ENCODE measurements at places on chromosomes 5 and 9. TPM values are rescaled to one million over a fixed set of nuclear protein-coding genes. Genes with fewer than 3 reads are reported as not detected.

The CEL gene
- total RNA-seq: 3.4 TPM

The UBAC1 gene
- 32.5 TPM for total RNA-seq

The TRUB2 gene
- total RNA-seq: 27.9 TPM

The TMEM167A gene
- total RNA-seq: 160 TPM

The GRIA1 gene
- 4.2 TPM for total RNA-seq

- no peak for DNase-seq
- H3K4me1 ChIP-seq: peaks cover 3% of the 10 kb centered on the region
- H3K27me3 ChIP-seq: no peaks in the 10 kb centered on the region
These were observed 6.2 kb downstream of the ZFYVE16 start for GRCh38 chr5:80414113-80414512.

- no peaks in the 10 kb centered on the region for H3K36me3 ChIP-seq
- H3K27ac ChIP-seq: no peak overlapping the region
- H3K4me1 ChIP-seq: peaks cover 18% of the 10 kb centered on the region
- no peak for DNase-seq
These were observed 80.3 kb downstream of the CSNK1A1 start for GRCh38 chr5:149470942-149471341.

- H3K4me3 ChIP-seq: no peak overlapping the region
- H3K27me3 ChIP-seq: no peaks in the 10 kb centered on the region
- H3K4me1 ChIP-seq: peaks cover 23% of the 10 kb centered on the region
- H3K27ac ChIP-seq: peak overlapping the region; percentile 58
- peak; percentile 87 for DNase-seq
These were observed 105.2 kb downstream of the GNAQ start for GRCh38 chr9:77926371-77926878.

DNA sequence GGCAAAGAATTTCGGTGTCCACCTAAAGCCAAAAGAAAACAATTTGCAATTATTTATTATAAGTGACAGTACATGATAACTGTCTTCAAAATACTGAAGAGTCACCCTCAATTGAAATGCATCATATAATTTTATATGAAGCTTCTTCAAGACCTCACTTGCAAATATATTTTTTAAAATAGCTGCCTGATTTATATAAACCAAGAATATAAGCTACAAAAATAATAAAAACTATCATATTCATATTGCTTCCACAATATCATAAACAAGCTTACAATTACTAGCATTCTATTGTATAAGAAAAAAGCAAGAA is 144.1 kb downstream of the CETN3 start:
- H3K4me3 ChIP-seq: no peak overlapping the region
- no peak for DNase-seq
- H3K36me3 ChIP-seq: no peaks in the 10 kb centered on the region
- H3K27me3 ChIP-seq: no peaks in the 10 kb centered on the region
- H3K4me1 ChIP-seq: peaks cover 3% of the 10 kb centered on the region
- H3K27ac ChIP-seq: no peak overlapping the region

DNA sequence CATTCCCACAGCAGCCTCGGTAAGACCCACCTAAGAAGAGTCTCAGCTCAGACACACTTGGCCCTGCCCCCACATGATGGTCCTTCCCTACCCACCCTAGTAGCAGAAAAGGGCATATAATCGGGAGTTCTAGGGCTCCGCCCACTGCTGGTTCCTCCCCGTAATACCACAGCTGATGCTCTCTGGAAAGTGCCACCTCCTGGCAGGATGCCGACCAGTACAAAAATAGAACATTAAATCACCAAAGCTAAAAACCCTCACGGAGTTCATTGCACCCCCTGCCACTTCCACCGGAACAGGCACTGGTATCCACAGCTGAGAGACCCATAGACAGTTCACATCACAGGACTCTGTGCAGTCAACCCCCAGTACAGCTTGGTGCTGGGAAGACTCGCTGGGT is 271.3 kb downstream of the KIAA0825 start:
- no peaks in the 10 kb centered on the region for H3K27me3 ChIP-seq
- no peaks in the 10 kb centered on the region for H3K4me1 ChIP-seq
- no peaks in the 10 kb centered on the region for H3K36me3 ChIP-seq

- H3K4me1 ChIP-seq: no peaks in the 10 kb centered on the region
- H3K4me3 ChIP-seq: no peak overlapping the region
- no peak overlapping the region for H3K27ac ChIP-seq
- peaks cover 16% of the 10 kb centered on the region for H3K27me3 ChIP-seq
- DNase-seq: no peak
These were observed 31.2 kb upstream of the LAMC3 start for GRCh38 chr9:130977811-130978221.

DNA sequence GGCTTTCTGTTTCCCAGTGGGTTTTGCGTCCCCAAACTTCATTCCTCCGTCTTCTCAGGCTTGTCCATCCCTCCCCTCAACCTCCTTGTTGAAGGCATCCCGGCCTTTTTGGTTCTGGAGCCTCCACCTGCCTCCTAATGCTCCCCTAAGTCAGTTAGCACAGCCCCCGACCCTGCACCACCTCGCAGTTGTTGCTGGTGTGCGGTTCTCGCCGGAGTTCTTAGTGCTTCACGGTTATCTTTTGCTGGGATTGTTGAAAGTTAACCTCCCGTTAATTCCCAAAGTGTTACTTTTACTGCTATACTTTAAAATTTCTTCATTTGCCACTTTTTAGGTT is 447 bp downstream of the UBLCP1 start:
- H3K27me3 ChIP-seq: no peaks in the 10 kb centered on the region
- DNase-seq: peak; percentile 5
- peak overlapping the region; percentile 93 for H3K4me3 ChIP-seq
- H3K4me1 ChIP-seq: peaks cover 13% of the 10 kb centered on the region
- H3K36me3 ChIP-seq: no peaks in the 10 kb centered on the region
- peak overlapping the region; percentile 97 for H3K27ac ChIP-seq

GRCh38 chr5:150419630-150420270 is 7.0 kb upstream of the CD74 start:
- no peaks in the 10 kb centered on the region for H3K27me3 ChIP-seq
- no peak overlapping the region for H3K4me3 ChIP-seq
- no peak overlapping the region for H3K27ac ChIP-seq

DNA sequence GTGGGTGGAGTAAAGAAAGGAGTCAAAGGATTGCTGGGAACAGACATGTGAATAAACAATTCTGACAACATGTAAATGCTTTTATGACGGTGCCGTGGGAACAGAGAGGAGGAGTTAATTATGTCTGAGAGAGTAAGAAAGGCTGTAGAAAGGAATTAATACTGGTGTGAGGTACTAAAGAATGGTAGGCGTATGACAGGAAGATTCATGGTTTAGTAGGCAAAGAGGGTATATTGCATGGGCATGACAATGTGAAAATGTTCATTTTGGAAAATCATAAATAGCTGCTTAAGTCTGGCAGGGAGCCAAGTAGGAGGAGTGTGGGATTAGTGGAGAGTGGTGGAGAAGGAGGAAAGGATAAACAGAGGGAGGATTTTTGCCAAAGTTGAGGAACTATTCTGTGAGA is 19.7 kb downstream of the NAA35 start:
- no peaks in the 10 kb centered on the region for H3K4me1 ChIP-seq
- no peak overlapping the region for H3K27ac ChIP-seq
- no peak overlapping the region for H3K4me3 ChIP-seq
- H3K27me3 ChIP-seq: no peaks in the 10 kb centered on the region
- DNase-seq: no peak
- H3K36me3 ChIP-seq: peaks cover 11% of the 10 kb centered on the region

DNA sequence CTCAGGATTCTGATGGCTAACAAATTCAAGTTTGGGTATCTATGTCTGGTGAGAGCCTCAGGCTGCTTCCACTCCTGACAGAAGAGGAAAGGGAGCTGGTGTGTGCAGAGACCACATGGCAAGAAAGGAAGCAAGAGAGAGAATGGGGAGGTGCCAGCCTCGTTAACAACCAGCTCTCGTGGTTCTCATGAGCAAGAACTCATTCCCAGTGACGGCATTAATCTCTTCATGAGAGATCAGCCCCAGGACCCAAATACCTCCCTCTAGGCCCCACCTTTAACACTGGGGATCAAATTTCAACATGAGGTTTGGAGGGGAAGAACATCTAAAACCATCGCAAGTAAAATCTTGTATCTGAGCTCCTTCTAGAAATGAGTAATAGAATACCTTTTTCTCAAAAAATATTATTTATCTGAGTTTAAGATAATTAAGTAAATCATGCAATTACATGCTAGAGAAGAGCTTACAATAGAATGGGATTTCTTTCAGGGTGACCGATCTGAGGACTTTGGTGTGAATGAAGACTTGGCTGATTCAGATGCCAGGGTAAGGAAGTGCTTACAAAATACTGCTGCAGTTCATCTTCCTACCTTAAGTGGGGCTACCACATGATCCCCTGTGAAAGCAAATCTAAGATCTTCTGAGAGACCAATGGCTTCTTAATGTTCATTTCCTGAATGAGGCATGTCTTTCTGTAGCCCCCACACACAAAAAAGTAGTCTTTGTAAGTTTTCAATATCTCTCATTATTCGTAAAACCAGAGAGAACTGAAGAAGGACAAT is 11.5 kb downstream of the ANXA1 start:
- DNase-seq: no peak
- H3K27ac ChIP-seq: no peak overlapping the region
- H3K4me3 ChIP-seq: no peak overlapping the region
- H3K36me3 ChIP-seq: peaks cover 95% of the 10 kb centered on the region
- H3K27me3 ChIP-seq: no peaks in the 10 kb centered on the region

- H3K36me3 ChIP-seq: no peaks in the 10 kb centered on the region
- peak overlapping the region; percentile 98 for H3K27ac ChIP-seq
- H3K4me3 ChIP-seq: no peak overlapping the region
- peaks cover 44% of the 10 kb centered on the region for H3K4me1 ChIP-seq
- no peaks in the 10 kb centered on the region for H3K27me3 ChIP-seq
- DNase-seq: peak; percentile 69
These were observed 194.1 kb downstream of the AOPEP start for GRCh38 chr9:94920420-94921091.

GRCh38 chr5:14400611-14401010 is 181.0 kb upstream of the OTULINL start:
- no peaks in the 10 kb centered on the region for H3K27me3 ChIP-seq
- no peak for DNase-seq
- peaks cover 67% of the 10 kb centered on the region for H3K4me1 ChIP-seq

- H3K27ac ChIP-seq: no peak overlapping the region
- H3K27me3 ChIP-seq: no peaks in the 10 kb centered on the region
- H3K4me3 ChIP-seq: peak overlapping the region; percentile 74
- H3K4me1 ChIP-seq: peaks cover 27% of the 10 kb centered on the region
- H3K36me3 ChIP-seq: no peaks in the 10 kb centered on the region
These were observed 20.1 kb upstream of the MARCHF6 start for GRCh38 chr5:10333154-10334006.

DNA sequence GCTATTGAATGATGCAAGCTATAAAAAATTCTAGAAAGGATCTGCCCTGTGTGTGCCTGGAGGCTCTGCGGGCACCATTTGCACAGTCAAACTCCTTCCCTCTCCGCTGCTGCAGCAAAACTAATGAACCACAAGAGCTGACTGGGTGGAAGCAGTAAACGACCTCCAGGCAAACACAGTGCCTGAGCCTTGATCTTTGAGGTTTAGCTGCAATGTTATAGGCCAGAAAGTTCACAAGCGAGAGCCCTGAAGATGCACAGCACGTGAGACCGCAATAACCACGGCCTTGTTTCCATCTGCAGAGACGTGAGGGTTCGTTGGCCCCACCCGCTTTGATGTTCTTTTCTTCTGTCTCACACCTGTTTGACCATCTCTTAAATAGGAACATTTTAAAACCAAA is 69.2 kb upstream of the S1PR3 start:
- H3K4me3 ChIP-seq: no peak overlapping the region
- H3K4me1 ChIP-seq: no peaks in the 10 kb centered on the region
- no peaks in the 10 kb centered on the region for H3K36me3 ChIP-seq
- no peak overlapping the region for H3K27ac ChIP-seq
- DNase-seq: no peak
- H3K27me3 ChIP-seq: no peaks in the 10 kb centered on the region

- no peak overlapping the region for H3K27ac ChIP-seq
- no peaks in the 10 kb centered on the region for H3K4me1 ChIP-seq
- no peak overlapping the region for H3K4me3 ChIP-seq
- H3K36me3 ChIP-seq: no peaks in the 10 kb centered on the region
- no peaks in the 10 kb centered on the region for H3K27me3 ChIP-seq
These were observed 435.5 kb upstream of the ZNF608 start for GRCh38 chr5:125181955-125182354.

DNA sequence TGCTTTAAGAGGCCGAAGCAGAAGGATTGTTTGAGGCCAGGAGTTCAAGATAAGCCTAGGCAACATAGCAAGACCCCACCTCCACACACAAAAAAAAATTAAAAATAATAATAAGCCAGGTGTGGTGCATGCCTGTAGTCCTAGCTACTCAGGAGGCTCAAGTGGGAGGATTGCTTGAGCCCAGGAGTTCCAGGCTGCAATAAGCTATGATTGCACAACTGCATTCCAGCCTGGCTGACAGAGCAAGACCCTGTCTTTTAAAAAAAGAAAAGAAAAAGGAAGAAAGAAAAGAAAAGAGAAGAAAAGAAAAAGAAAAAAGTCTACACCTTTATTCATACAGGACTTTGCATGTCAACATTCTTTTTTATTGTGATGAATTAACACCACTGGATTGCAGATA is 2125.8 kb downstream of the MAT2B start:
- no peaks in the 10 kb centered on the region for H3K4me1 ChIP-seq
- no peaks in the 10 kb centered on the region for H3K27me3 ChIP-seq
- no peak overlapping the region for H3K27ac ChIP-seq
- no peak overlapping the region for H3K4me3 ChIP-seq
- no peaks in the 10 kb centered on the region for H3K36me3 ChIP-seq

GRCh38 chr9:130409246-130409645 is 35.5 kb upstream of the ASS1 start:
- H3K27ac ChIP-seq: no peak overlapping the region
- H3K27me3 ChIP-seq: peaks cover 4% of the 10 kb centered on the region
- no peak for DNase-seq
- no peaks in the 10 kb centered on the region for H3K36me3 ChIP-seq

DNA sequence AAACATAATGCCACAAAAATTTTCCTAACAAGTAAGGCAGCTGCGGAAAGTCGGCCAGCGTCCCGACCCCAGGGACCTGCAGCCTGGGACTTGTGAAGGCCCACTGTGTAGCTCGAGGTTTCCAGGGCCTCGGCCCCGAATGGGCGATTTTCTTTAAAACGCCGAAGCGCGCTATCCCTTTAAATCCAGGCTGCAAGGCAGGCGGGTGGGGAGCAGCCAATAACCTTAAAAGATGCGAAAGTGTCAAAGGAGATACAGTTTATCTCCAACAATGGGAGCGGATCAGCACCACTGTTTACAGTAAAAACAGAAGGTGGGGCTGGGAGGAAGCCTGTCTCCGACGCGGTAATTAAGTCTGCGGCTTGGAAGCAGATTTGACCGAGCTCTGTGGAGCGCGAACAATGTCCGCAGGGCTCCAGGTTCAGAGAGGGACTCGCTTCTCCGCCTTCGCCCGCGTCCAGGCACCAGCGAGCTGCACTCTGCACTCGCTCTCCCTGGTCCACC is 1.7 kb upstream of the ZSWIM6 start:
- DNase-seq: peak; percentile 71
- peak overlapping the region; percentile 88 for H3K4me3 ChIP-seq

Data from astrocyte (in vitro differentiated cells and primary cell).